Ammon's horn (tissue), 1 donor: ENCODE measurements at places on chromosomes 1 and 21.
A peak's percentile ranks its signal among the peaks of the same experiment; 100 is the strongest.

DNA sequence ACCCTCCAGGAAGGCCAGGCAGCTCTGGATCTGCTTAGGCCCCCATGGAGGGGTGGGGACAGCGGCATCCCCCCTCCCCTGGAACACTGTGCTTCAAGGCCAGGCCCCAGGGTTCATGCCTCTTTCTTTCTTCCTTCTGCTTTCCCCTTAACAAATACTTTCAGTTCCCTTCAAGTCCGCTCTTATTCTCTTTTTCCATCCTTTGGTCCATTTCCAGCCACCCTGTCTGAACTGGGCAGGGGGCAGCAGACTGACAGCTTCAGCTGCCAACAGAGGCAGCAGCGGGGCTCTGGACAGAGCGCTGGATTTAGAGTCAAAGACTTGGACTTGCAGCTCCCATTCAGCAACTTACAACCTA is 1.1 kb upstream of the CD244 start:
- peak; percentile 54 for DNase-seq

- DNase-seq = peak; percentile 75
Measured at GRCh38 chr1:233627376-233627775, 13.5 kb downstream of the KCNK1 start.

GRCh38 chr1:99751877-99752504 is 14.4 kb downstream of the FRRS1 start:
- DNase-seq = no peak

- peak; percentile 12 for DNase-seq
Measured at GRCh38 chr1:29974316-29974724, 738.0 kb downstream of the PTPRU start.

GRCh38 chr1:18854331-18855025 is 5.0 kb downstream of the TAS1R2 start:
- DNase-seq = no peak

DNA sequence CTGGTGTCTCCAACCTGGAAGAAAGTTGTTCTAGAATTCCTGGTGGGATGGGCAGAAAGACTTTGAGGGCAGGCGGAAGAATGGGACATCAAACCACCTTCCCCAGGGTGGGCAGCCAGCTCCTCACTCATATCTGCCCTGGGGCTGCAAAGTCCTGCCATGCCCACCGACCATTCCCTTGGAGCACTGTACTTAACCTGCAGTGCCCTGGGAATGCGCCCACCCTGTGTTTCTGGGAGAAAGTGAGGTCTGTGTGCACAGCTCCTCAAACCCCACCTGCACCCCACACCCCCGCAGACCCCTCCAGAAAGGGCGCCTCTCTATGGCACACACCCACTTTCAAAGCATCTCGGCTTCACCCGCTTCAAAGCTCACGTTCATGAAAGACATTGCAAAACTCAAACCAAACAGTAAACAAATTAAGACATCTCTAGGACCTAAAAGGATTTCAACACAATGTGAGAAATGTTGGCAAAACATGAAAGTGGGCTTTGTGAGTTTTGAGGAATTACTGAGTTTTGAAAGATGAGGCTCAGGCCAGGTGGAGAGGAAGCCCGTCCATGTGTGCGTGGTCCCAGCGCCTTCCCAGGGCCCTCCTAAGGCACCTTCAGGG is 25.1 kb downstream of the KRTAP10-1 start:
- no peak for DNase-seq

GRCh38 chr1:79912813-79913212 is 906.3 kb upstream of the ADGRL4 start:
- DNase-seq = no peak

DNA sequence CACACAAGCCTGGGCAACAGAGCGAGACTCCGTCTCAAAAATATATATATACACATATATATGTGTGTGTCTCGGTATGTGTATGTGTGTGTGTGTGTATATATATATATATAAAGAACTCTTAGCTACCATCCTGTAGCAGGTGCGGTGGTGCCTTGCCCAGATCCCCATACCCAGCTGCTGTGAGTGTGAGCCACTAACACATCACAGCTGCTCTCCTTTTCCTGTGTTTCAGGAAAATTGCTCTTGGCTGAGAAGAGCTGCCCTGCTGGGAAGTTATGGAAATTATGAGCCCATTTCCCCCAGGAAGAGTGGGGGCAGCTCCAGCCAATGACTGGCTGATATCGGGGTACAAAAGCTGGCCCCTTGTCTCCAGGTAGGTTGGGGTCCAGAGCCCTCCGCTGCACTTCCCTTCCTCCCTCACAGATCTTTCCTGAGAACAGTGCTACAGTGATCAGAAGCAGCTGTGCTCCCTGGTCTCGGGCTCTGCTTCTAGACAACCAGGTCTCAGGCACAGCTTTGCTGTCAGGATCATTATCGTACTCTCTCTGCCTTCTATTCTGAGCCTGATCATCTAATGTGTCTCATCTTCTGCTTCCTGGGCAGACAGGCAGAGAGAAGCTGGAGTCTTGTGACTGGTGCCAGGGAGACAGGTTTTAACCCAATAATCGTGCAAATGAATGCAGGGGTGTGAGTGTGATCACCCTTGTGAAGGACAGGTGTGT is 109.6 kb upstream of the ZNF678 start:
- no peak for DNase-seq

- DNase-seq = no peak
Measured at GRCh38 chr1:34127006-34128000, 37.7 kb downstream of the CSMD2 start.

DNA sequence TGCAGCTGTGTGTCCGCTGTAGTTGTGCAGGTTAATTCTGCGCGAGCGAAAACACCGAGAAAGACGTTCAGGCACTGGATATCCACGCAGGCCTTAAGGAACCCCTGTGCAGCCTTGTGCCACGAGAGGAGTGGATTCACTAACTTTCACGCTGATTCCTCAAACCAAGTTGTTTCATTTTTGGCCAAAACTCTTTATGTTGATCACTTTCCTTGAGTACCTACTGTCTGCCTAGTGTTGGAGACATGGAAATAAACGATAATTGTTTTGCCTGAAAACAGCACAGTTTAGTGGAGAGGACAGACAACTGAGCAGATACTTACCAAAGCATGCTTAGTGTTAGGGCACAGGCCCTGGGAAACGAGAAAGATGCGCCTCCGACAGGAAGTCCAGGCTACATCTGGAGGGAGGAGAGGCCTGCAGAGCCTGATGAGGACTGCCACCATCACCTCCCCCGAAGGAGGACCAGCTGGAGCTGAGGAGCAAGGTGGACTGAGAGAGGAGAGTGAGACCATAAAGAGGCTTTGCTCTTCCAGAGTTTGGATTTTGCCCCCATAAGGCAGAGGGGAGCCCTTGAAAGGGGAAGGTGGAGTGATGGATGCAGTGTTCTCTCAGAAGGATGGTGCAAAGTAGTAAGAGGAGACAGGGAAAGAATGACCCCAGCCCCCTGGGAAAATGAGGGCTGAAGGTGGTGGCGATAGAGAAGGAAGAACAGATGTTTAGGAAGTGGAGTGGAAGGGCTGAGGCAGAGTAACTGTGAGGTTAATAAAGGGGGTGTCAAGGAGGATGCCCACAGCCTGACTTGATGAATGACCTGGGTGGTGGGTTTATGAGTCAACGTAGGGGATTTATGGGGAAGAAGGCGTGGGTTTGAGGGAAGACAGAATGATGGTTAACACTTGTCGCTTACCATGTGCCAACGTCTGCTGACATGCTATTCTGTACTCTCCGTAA is 956 bp upstream of the SCAF4 start:
- DNase-seq = no peak

DNA sequence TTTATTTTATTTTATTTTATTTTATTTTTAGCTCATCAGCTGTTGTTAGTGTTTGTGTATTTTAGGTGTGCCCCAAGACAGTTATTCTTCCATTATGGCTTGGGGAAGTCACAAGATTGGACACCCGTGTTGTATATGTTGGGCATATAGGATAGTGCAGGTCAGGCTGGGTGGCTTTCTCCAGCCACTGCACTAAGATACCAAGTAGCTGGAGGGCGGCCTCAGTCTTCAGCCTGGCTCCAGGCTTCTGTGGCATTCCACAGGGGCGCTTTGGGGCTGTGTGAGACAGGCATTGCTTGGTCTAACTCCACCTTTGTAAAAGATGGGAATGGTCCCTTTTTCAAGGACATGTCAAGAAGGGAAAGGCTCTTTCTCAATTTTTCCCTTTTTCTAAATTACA is 16.5 kb downstream of the RRP1B start:
- no peak for DNase-seq

DNA sequence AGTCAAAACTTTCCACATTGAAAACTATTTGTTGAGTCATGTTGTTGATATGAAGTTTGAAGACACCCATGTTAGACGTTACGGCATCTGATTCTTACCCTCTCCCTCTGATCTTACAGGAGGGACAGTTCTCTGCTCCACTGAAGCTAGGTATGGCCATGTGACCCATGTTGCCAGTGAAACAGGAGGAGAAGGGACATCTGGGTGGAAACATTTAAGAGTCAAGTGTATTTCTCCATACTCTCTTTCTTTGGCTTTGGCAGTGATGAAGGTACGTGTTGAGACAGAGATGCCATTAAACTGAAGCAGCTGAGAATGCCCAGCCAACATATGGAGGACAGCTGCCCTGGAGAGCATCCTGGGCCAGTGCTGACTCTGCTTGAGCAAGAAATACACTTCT is 198.4 kb upstream of the PTGFR start:
- no peak for DNase-seq

- DNase-seq = no peak
Measured at GRCh38 chr1:169478094-169478672, 7.6 kb downstream of the SLC19A2 start.

GRCh38 chr1:157000686-157001085 is 44.9 kb downstream of the ARHGEF11 start:
- no peak for DNase-seq

DNA sequence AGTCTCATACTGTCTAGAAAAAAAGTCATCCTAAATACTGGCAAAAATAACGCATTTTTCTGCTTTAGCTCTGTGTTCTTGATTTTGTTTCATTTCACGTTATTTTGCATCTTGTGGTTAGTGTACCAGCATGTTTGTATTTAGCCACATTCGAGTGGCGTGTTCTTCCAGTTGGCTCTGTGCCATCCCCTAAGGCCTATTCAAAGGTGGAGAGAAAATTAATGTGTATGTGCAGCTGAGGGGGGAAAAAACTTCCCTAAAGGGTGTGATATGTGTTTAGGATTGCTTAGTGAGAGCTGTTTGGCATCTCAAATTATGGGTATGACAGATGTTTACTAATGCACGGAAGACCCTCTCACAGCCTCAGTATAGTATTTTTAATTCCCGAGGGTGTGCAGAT is 12.1 kb downstream of the DNAJC16 start:
- no peak for DNase-seq

DNA sequence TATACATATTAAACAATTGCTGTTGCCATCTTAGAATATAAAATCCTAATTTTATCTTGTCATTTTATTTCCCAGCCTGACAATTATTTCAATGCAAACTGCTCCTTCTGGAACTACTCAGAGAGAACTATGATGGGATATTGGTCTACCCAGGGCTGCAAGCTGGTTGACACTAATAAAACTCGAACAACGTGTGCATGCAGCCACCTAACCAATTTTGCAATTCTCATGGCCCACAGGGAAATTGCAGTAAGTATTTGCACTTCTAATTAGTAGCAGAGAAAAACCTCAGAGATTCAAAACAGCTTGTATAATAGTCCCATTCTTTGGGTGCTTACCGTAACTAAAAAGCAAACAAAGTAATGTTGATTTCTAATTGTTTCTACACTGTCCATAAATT is 167.2 kb downstream of the ADGRL2 start:
- DNase-seq = no peak

GRCh38 chr1:43930949-43931275 is 2.7 kb upstream of the ARTN start:
- no peak for DNase-seq

GRCh38 chr1:209652873-209653401 is 712 bp upstream of the LAMB3 start:
- peak; percentile 93 for DNase-seq

GRCh38 chr1:230109895-230110667 is 43.0 kb downstream of the GALNT2 start:
- no peak for DNase-seq

DNA sequence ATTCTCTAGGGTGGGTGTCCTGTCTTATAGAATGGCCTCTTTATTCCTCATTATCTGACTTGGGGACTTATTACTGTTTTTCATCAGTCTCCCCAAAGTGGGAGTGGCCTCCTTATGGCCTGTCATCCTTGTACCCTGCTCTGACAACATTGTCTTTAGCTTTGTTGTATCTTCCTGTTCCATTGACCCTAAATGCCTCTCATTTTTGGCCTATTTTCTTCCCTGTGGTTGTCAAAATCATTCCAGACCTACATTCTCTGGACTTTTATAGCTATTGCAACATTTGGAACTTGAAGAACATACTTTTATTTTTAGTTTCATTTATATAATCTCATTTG is 9.7 kb downstream of the SFT2D2 start:
- DNase-seq = no peak

- DNase-seq = no peak
Measured at GRCh38 chr1:91913018-91913417, 27.1 kb upstream of the TGFBR3 start.
